ENCODE measurements at places on chromosomes 1 and 21.

- DNase-seq, result no peak
These were observed 254.4 kb downstream of the FOXD2 start for GRCh38 chr1:47692196-47692595.

- DNase-seq, result no peak
These were observed 8.3 kb downstream of the OTUD7B start for GRCh38 chr1:150002217-150002616.

- DNase-seq, result no peak
These were observed 72.8 kb downstream of the PLEKHA6 start for GRCh38 chr1:204286831-204287421.

GRCh38 chr21:37677006-37677405 lies 239.3 kb downstream of the KCNJ6 start:
- DNase-seq, result no peak

DNA sequence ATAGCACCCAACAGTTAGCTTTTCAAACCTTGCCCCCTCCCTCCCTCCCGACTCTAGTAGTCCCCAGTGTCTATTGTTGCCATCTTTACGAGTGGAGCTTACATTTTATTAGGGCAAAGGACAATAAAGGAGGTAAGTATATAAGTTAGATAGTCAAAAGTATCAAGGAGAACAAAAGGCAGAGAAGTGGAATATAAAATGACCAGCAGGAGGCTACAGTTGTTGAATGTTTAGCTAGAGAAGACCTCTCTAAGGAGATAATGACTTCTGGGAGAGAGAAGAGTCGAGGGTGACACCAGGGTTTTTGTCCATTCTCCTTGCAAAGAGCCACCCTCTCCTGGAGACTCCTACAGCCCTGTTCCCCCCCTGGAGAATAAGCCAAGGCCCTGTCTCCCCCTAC lies 48.7 kb downstream of the SYT6 start:
- DNase-seq, result no peak

GRCh38 chr21:42411891-42412635 lies 8.4 kb downstream of the UBASH3A start:
- DNase-seq, result no peak

DNA sequence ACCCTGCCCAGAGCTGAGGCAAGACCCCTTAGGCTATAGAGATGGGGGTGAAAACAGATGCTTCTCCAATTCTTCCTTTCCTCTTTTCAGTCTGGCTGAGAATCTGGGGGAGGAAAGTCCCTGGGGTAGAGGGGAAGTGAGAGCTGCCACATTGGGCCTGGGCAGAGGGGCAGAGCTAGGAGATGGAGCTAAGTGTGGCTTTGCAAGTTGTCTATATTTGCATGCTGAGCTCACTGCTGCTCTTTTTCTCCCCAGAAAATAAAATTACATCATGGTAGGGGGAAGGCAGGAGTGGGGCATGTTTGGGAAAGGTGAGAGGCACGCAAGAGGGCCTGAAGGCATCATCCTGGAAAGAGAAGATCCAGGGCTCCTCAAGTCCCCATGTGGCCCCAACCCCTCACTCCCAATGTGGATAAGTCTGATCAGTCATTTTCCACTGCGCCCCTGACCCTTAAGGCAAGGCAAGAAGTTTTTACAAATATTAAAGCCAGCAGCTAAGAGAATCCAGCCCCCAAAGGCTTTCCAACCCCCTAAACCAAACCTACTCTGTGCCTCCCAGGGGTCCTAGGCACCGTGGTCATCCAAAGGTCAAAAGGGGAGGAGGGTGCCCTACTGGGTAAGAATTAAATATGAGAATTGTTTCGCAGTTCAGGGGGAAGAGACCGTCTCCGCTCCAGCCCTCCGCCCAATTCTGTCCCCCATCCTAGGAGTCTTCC lies 500 bp upstream of the PEA15 start:
- no peak for DNase-seq

- DNase-seq, result no peak
These were observed 23.0 kb upstream of the DMBX1 start for GRCh38 chr1:46466477-46467182.

DNA sequence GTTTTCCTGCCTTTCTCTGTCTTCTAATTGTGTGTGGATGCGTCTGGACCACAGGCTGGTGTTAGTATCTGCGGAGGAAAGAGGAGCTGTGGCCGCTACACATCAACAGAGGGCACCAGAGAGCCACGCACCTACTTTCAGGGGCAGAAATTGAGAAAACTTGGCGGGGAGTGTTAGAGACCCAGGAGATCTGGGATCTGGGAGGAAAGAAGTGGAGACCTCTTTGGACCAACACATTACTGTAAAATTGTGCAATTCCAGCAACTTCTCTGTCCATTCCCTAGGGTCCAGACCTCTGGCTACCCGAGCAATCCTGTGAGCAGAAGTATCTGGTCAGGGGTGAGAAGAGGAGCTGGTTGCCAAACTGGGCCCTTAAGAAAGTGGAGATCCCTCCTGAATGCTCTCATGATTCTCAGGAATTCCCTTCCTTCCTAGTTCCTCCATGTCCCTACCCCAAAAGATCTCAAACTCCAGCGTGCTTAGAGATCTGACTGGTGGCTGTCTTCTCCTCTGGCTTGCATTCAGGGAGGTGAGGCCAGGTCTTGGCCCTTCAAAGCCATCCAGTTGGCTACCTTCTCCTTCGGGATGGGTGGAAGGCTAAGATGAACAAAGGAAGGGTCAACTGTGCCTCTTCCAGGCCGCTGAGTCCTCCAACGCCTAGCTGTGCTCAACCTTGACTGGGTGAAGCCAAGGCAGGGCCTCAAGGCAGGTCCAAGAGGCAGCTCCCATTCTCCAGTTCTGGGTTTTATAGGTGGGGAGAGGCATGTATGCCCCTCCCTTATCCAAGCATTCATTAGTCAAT lies 1.2 kb upstream of the KIRREL1 start:
- peak; percentile 60 for DNase-seq

- DNase-seq, result no peak
These were observed 12.4 kb upstream of the ZNF124 start for GRCh38 chr1:247184254-247184653.

GRCh38 chr21:36654324-36654723 lies 44.6 kb upstream of the SIM2 start:
- no peak for DNase-seq

- no peak for DNase-seq
These were observed 99.6 kb downstream of the ODF2L start for GRCh38 chr1:86296305-86297205.

DNA sequence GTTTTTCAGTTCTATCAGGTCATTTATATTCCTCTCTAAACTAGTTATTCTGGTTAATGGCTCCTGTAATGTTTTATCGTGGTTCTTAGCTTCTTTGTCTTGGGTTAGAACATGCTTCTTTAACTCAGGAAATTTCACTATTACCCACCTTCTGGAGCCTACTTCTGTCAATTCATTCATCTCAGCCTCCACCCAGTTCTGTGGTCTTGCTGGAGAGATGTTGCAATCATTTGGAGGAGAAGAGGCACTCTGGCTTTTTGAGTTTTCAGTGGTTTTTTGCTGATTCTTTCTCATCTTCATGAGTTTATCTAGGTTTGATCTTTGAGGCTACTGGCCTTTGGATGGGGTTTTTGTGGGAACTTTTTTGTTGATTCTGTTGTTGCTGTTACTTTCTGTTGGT lies 213.0 kb downstream of the BRINP2 start:
- DNase-seq, result no peak

DNA sequence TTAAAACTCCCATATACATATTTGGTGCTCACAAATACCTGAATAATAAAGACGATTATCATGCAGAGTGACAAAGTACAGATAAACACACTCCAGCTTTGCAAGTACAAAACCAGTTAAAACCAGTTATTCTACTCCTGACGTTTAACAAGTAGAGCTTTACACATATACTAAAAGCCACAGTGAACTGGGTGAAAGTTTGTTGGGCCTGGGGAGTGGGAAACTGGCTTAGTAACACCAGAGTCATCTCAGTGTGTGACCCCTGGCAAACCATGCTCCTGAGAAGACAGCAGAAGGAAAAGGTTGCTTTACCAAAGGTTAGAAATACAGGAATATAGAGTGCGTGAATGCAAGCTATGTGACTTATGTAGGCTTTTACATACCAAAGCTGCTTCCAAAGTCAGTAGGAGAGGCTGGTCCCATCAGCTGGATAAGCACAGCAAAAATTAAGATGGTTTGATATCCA lies 148.1 kb downstream of the NRIP1 start:
- DNase-seq, result no peak

DNA sequence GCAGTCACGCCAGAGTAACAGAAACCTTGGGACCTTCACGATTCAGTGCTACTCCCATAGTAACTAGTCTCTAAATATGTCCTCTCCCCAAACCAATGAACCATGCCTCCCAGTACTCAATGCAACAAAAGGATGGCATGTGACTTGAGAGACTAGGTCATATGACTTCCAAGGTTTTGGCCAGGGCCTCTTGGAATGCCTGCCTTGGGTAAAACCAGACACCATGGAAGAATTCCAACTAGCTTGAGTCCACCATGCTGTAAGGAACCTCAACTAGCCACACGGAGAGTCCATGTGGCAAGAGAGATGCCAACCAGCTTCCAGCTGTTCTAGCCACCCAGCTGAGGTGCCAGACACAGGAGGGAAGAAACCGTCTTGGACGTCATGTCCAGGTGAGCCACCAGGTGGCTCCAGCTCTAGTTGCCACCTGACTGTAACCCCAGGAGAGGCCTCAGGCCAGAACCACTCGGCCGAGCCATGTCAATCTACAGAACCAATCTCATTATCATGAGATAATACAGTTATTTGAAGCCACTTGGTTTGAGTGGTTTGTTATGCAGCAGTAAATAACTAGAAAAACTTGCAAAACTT lies 115.0 kb downstream of the SYF2 start:
- no peak for DNase-seq

- DNase-seq, result no peak
These were observed 43.7 kb downstream of the SRSF11 start for GRCh38 chr1:70264839-70265238.

GRCh38 chr1:89287181-89288050 lies 14.8 kb upstream of the GBP5 start:
- no peak for DNase-seq

- DNase-seq, result no peak
These were observed 27.6 kb upstream of the B3GALT2 start for GRCh38 chr1:193213998-193214397.

GRCh38 chr21:18368205-18368604 lies 35.4 kb downstream of the TMPRSS15 start:
- DNase-seq, result no peak

DNA sequence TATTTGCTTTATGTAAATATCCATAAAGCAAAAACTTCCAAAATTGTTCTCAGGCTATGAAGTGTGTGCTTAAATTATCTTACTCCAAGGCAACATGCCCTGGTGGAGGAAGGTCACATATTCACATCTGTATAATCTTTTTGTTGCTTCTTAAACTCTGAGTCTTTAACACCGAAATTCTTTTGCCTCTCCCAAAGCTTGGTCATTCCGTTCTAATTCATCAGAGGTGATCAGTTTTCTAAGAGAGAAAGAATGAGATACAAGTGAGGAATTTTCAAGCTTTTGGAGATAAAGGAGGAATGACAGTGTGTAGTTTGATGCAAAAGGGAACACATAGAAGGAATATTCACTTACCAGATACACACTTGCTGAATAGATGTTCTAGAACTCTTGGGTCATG lies 561.7 kb downstream of the LTN1 start:
- no peak for DNase-seq

DNA sequence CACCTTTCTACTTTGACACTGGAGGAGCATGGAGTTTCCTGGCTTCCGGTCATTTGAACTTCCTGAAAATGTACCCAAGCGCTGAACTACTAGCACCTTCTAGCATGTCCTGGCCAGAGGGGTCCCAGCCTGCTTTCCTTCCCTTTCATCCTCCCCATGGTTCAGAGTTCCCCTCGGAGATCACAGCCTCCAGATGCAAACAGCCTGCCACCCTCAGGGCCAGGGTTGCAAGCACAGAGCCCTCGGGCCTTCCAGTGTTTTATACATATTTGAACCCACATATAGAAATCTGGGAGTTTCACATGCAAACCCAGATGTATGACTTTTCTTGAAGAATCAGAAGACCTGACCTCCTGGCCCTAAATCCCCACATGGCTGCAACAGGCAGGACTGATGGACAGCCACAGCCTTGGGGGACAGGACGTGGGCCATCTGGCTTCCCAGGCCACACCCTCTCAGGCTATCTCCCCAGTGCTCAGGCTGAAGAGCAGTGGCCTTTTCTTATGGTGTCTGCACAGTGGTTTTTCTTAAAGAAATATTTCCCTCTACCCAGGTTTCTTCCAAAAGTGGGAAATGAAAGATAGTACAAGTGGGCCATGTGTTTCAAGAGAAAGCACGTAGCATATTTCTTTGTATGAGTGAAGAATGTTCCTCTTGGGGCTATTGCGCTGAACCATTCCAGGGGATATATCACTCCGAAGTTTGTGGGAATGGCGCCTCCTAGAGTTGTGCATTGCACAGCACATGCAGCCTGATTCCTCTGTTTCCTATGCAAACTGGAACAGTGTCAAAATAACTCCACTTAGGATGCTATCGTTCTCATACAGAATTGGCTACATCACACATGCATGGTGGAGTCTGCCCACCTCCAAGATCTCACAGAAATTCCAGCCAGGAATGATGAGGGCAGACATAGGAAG lies 232.0 kb upstream of the VAMP3 start:
- no peak for DNase-seq

DNA sequence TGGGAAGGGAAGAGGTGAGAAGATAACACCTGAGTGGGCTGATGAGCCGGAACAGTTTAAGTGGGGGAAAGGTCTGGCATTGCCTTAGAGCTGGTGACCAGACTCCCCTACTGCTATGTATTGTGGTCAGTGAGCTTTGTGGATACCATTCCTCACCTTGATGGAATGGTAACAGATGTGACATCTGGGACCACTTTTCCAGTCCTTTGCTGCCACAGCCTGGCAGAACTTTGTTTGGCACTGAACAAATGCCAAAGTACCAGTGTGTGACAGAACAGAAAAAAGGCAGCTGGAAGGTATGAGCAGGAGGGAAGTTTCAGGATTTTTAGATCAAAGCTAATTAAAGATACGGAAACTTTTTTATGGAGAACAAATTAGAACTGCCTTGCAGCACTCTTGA lies 6.2 kb downstream of the MED8 start:
- no peak for DNase-seq

- no peak for DNase-seq
These were observed 10.3 kb downstream of the LDLRAD2 start for GRCh38 chr1:21822349-21822748.

- no peak for DNase-seq
These were observed 121.5 kb upstream of the KRTAP19-8 start for GRCh38 chr21:31159808-31160207.

GRCh38 chr1:85264150-85264549 lies 4.7 kb upstream of the C1orf52 start:
- DNase-seq, result no peak

DNA sequence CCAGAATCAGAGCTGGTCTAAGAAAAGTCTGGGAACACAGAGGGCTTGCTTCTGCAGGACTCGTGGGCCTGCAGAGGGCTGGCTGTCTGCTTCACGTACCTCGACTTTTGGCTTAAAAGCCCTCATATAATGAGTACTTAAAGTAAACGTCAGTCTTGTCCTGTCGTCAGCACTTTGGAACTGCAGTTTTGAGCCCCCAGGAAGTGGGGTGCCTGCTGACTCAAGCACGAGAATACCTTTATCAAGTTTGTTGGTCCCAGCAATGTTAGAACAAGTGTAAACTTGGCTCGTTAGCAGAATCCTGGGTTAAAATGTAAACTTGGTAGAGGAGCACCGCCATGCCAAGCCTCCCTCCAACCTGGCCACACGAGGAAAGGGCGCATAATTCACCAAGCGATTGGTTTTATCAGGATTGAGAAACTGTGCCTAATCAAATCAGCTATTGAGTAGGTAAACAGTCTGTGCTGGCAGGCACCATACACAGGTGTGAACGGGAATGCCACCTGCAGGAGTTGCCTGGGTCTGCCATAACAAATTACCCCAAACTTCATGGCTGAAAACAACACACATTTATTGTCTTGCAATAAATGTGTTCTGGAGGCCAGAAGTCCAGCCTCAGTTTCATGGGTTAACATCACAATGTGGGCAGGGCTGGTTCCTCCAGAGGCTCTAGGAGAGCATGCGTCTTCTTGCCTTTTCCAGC lies 45.0 kb upstream of the FHAD1 start:
- DNase-seq, result no peak
